Fibroblast of lung (primary cell): ENCODE measurements at places on chromosomes 11 and 22.

DNA sequence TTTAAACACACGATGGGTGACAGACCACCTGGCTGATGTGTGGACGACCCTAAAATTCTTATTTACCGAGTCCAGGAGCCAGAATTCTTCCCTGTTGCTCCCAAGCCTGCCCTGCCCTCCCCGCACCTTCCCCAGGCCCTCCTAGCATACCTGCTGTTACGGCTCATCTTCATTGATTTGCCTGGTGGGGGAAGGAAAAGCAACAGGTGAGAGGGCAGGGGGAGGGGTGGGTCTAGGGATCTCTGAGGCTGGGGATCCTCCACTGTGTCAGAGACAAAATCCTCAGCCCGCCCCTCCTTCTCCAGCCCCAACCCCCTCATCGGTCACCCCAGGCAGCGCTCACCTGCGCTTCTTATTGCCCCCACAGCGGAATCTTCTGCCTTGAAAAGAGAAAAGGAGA lies 4.0 kb downstream of the FXYD2 start:
- H3K36me3 ChIP-seq: no peaks in the 10 kb centered on the region
- DNase-seq: no peak
- H3K4me3 ChIP-seq: no peak overlapping the region
- H3K4me1 ChIP-seq: peaks cover 4% of the 10 kb centered on the region
- no peak overlapping the region for H3K27ac ChIP-seq

DNA sequence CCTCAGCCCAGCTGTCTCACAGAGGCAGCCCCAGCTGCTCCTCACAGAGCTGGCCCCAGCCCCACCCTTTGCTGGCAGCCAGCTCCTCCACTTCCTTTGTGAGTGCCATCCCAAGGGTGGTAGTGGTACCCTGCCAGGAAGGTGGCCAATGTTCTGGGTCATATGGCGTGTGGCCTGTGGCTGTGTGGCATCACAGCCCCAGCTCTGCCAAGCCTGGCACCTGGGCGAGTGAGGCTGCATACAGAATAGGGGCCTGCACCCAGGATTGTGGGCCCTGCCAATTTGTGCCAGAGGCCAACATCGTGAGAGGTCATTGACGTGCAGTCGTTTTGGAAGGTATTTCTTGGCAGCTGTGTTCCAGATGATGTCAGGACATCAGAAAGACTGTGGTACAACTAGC lies 10.7 kb downstream of the TUB start:
- no peaks in the 10 kb centered on the region for H3K27me3 ChIP-seq
- H3K4me3 ChIP-seq: no peak overlapping the region
- no peaks in the 10 kb centered on the region for H3K4me1 ChIP-seq
- peaks cover 2% of the 10 kb centered on the region for H3K36me3 ChIP-seq
- DNase-seq: no peak

- DNase-seq: no peak
- no peaks in the 10 kb centered on the region for H3K36me3 ChIP-seq
- peaks cover 13% of the 10 kb centered on the region for H3K4me1 ChIP-seq
- H3K4me3 ChIP-seq: no peak overlapping the region
Observed at GRCh38 chr22:27424319-27424718, 377.2 kb downstream of the MN1 start.

GRCh38 chr22:49633010-49633324 lies 194.7 kb downstream of the BRD1 start:
- DNase-seq: no peak
- H3K36me3 ChIP-seq: no peaks in the 10 kb centered on the region
- no peaks in the 10 kb centered on the region for H3K27me3 ChIP-seq
- no peak overlapping the region for H3K4me3 ChIP-seq
- H3K27ac ChIP-seq: no peak overlapping the region
- no peaks in the 10 kb centered on the region for H3K4me1 ChIP-seq

- no peak for DNase-seq
- peaks cover 58% of the 10 kb centered on the region for H3K36me3 ChIP-seq
- H3K4me3 ChIP-seq: no peak overlapping the region
- H3K27ac ChIP-seq: no peak overlapping the region
- H3K27me3 ChIP-seq: no peaks in the 10 kb centered on the region
Observed at GRCh38 chr11:61855939-61856680, 28.0 kb downstream of the FADS2 start.
